A375 (cell line): ENCODE measurements at places on chromosomes 16 and 17. TPM values are rescaled to one million over a fixed set of nuclear protein-coding genes. Genes with fewer than 3 reads are reported as not detected.

TVP23A gene
- 0.04 and 0.08 TPM in 2 replicates for total RNA-seq

KRTAP2-2 gene
- total RNA-seq = not detected in 2 replicates

RAP1GAP2 gene
- 14.2 and 21.9 TPM in 2 replicates for total RNA-seq

KLHL10 gene
- not detected in 2 replicates for total RNA-seq

ATAD5 gene
- 6.9 and 8.6 TPM in 2 replicates for total RNA-seq

SOX8 gene
- total RNA-seq = 0.87 and 1.3 TPM in 2 replicates

EVPLL gene
- 0.23 TPM in 1 of 2 replicates, not detected in the other for total RNA-seq

TMC6 gene
- total RNA-seq = 25.3 and 26.0 TPM in 2 replicates

CD300H gene
- total RNA-seq = not detected in 2 replicates

CPHXL2 gene
- not detected in 2 replicates for total RNA-seq

ARMC7 gene
- 3.7 and 5.7 TPM in 2 replicates for total RNA-seq

SDK2 gene
- total RNA-seq = 0.03 and 0.04 TPM in 2 replicates

RAMP2 gene
- total RNA-seq = not detected in 2 replicates

PRSS33 gene
- total RNA-seq = 12.7 and 14.9 TPM in 2 replicates

CDRT15 gene
- total RNA-seq = not detected in 2 replicates

TSEN54 gene
- 18.9 and 22.1 TPM in 2 replicates for total RNA-seq

SLC16A6 gene
- total RNA-seq = 0.79 and 0.93 TPM in 2 replicates

TBC1D3I gene
- not detected in 2 replicates for total RNA-seq

C17orf67 gene
- total RNA-seq = 0.64 and 1.2 TPM in 2 replicates

OR2C1 gene
- not detected in 2 replicates for total RNA-seq

TSNAXIP1 gene
- 0.66 and 1.6 TPM in 2 replicates for total RNA-seq

KCNH4 gene
- 0.03 and 0.04 TPM in 2 replicates for total RNA-seq

CLEC3A gene
- 0.11 and 0.15 TPM in 2 replicates for total RNA-seq

SNX20 gene
- not detected in 2 replicates for total RNA-seq

KRT24 gene
- not detected in 2 replicates for total RNA-seq

PDIA2 gene
- 0.41 and 0.88 TPM in 2 replicates for total RNA-seq

MARVELD3 gene
- total RNA-seq = not detected in 2 replicates

NACA2 gene
- not detected in 2 replicates for total RNA-seq

METTL16 gene
- 17.3 and 19.5 TPM in 2 replicates for total RNA-seq

FBXL16 gene
- total RNA-seq = 0.04 TPM in 1 of 2 replicates, not detected in the other

MBTD1 gene
- total RNA-seq = 8.2 and 12.3 TPM in 2 replicates

DRC7 gene
- 0.11 TPM in 1 of 2 replicates, not detected in the other for total RNA-seq

IGFALS gene
- total RNA-seq = 0.29 TPM in 1 of 2 replicates, not detected in the other

CIBAR2 gene
- not detected in 2 replicates for total RNA-seq

KRTAP29-1 gene
- total RNA-seq = not detected in 2 replicates

LITAFD gene
- not detected in 2 replicates for total RNA-seq

KAT7 gene
- total RNA-seq = 44.1 and 47.9 TPM in 2 replicates

TMEM238L gene
- not detected in 2 replicates for total RNA-seq

DBNDD1 gene
- 8.2 and 10.7 TPM in 2 replicates for total RNA-seq

PRAC1 gene
- not detected in 2 replicates for total RNA-seq
